Parietal lobe (tissue), 2 donors: ENCODE measurements at places on chromosomes 1 and 21. TPM values are rescaled to one million over a fixed set of nuclear protein-coding genes. Genes with fewer than 3 reads are reported as not detected.

Gene ARTN
- total RNA-seq = 0.31 TPM

Gene FCRLB
- total RNA-seq = 1.9 TPM

Gene KRTAP7-1
- total RNA-seq = not detected

Gene OLFML2B
- 1.6 TPM for total RNA-seq

Gene GNG4
- total RNA-seq = 32.2 TPM

Gene AGMAT
- total RNA-seq = 0.31 TPM

Gene AURKAIP1
- total RNA-seq = 27.2 TPM

Gene OR6K2
- not detected for total RNA-seq

Gene SFN
- 0.63 TPM for total RNA-seq

Gene NBPF10
- 1.9 TPM for total RNA-seq

Gene ECE1
- 11.0 TPM for total RNA-seq

Gene CLCN6
- total RNA-seq = 29.7 TPM

Gene DEPDC1
- total RNA-seq = 4.7 TPM

Gene ASB17
- not detected for total RNA-seq

Gene CALML6
- total RNA-seq = not detected

Gene NTMT2
- 0.63 TPM for total RNA-seq

Gene KLF17
- total RNA-seq = not detected

Gene FMO1
- total RNA-seq = 3.1 TPM

Gene SPRR4
- total RNA-seq = not detected

Gene PLD5
- total RNA-seq = 4.4 TPM

Gene LCE1B
- not detected for total RNA-seq

Gene TMEM82
- not detected for total RNA-seq

Gene LCE6A
- total RNA-seq = not detected

Gene CCDC24
- 7.8 TPM for total RNA-seq

Gene TEKT2
- 23.8 TPM for total RNA-seq

Gene RBM11
- total RNA-seq = 12.8 TPM

Gene RAB7B
- 0.31 TPM for total RNA-seq

Gene SEMA4A
- total RNA-seq = 34.4 TPM

Gene SYCP1
- total RNA-seq = not detected

Gene LORICRIN
- not detected for total RNA-seq

Gene ATP1A2
- total RNA-seq = 61.7 TPM

Gene MARK1
- 95.8 TPM for total RNA-seq

Gene RHBDL2
- not detected for total RNA-seq

Gene PIGV
- total RNA-seq = 5.3 TPM

Gene FLVCR1
- 55.1 TPM for total RNA-seq

Gene TNFSF18
- 0.63 TPM for total RNA-seq

Gene SPATC1L
- 10.3 TPM for total RNA-seq

Gene RIMS3
- total RNA-seq = 31.9 TPM

Gene CFAP74
- 0.63 TPM for total RNA-seq

Gene PRR9
- not detected for total RNA-seq

Gene HCN3
- total RNA-seq = 27.2 TPM

Gene EXO1
- 5.0 TPM for total RNA-seq

Gene AMIGO1
- total RNA-seq = 13.1 TPM

Gene VASH2
- total RNA-seq = 80.4 TPM

Gene CLEC20A
- not detected for total RNA-seq

Gene AIDA
- 37.9 TPM for total RNA-seq

Gene LCA5L
- total RNA-seq = not detected

Gene ALX3
- total RNA-seq = not detected

Gene ILDR2
- total RNA-seq = 30.4 TPM

Gene DNAJC28
- 5.0 TPM for total RNA-seq

Gene SLC45A1
- 10.0 TPM for total RNA-seq

Gene MDM4
- 147 TPM for total RNA-seq

Gene TMPRSS15
- not detected for total RNA-seq
